ENCODE measurements at places on chromosomes 11 and 22.

- no peak for DNase-seq
Observed at GRCh38 chr22:29116397-29117123, 43.7 kb downstream of the KREMEN1 start.

- no peak for DNase-seq
Observed at GRCh38 chr11:132719684-132720083, 812.6 kb downstream of the OPCML start.

- DNase-seq: no peak
Observed at GRCh38 chr11:2580061-2580421, 119.8 kb downstream of the KCNQ1OT1 start.

DNA sequence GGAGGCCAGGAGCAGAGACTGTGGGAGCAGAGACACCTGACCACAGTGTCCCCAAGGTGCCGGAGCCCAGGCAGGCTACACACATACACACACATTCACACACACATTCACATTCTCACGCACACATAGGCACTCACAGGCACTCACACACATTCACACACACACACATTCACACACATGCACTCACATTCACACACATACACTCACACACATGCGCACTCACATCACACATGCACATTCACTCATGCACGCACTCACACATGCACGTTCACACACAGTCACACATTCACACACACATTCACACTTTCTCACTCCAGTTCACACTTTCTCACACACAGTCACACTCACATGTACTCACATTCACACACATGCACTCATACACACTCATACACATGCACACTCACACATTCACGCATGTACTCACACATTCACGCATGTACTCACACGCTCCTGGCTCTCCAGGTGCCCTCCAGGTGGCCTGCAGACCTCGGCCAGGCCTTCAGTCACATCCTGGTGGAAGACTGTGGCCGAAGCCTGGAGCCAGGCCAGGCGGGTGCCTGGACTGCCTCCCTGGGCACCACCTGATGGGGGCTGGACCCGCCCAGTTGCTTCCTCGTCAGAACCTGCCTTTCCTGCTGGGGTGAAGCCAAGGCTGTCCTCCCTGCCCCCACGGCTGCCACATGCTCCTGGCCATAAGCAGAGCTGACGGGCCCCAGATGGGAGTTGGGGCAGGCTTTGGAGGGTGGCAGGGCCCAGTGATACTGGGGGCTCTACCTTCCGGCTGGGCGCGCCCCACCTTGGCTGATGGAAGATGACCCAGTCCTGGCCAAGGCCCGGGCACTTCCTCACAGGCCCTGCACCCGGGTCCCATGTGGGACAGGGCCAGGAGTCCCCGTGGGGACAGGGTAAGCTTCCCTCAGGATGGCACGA lies 89.5 kb downstream of the WNT7B start:
- no peak for DNase-seq

DNA sequence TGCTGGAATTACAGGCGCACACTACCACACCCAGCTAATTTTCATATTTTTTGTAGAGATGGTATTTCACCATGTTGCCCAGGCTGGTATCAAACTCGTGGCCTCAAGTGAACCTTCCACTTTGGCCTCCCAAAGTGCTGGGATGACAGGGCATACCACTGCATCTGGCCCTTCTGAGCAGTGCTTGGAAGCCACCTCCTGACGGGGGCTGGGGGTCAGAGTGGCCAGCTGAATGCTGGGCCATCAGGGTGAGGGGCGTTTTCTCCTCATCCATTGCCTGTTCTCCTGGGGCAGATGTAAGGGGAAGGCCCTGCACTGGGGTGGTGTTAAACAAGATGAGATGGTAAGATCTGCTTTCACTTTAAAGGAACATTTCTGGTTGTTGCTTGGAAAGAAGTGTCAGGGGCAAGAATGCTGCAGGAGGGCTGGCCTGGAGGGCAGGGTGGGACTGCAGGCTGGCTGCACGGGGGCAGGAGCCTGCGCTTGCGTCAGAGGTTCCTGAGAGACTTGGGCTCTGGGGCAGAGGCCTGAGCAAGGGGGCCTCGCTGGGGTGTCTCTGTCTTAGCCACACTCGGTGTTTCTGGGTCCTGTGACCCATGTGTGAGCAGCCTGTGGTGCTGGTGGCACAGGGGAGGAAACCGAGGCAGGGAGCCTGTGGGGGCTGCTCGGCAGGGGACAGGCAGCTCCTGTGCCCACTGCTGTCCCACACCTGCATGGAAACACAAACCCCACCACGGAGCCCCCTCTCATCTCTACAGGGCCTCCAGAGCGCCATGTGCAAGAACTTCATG lies 17.2 kb downstream of the DGCR6L start:
- DNase-seq: no peak

GRCh38 chr11:96207459-96208449 lies 135.2 kb downstream of the MAML2 start:
- no peak for DNase-seq

DNA sequence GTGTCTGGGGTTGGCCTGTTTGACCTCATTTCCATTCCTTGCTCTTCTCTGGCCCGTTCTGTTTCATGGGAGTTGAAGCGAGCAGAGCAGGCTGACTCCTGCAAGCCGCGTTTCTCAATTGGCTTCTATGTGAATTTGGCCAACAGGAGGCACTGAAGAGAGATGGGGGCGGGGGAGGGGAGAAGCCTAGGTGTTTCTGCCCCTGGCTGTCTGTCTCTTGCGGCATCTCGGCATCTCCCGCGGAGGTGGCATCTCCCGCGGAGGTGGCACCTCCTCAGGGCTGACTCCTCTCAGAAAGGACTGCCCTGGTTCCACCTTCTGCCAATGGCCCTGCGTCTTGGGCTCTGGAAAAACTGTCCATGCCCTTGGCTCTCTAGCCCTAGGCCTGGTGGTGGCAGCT lies 125.6 kb upstream of the CSNK2A3 start:
- no peak for DNase-seq

DNA sequence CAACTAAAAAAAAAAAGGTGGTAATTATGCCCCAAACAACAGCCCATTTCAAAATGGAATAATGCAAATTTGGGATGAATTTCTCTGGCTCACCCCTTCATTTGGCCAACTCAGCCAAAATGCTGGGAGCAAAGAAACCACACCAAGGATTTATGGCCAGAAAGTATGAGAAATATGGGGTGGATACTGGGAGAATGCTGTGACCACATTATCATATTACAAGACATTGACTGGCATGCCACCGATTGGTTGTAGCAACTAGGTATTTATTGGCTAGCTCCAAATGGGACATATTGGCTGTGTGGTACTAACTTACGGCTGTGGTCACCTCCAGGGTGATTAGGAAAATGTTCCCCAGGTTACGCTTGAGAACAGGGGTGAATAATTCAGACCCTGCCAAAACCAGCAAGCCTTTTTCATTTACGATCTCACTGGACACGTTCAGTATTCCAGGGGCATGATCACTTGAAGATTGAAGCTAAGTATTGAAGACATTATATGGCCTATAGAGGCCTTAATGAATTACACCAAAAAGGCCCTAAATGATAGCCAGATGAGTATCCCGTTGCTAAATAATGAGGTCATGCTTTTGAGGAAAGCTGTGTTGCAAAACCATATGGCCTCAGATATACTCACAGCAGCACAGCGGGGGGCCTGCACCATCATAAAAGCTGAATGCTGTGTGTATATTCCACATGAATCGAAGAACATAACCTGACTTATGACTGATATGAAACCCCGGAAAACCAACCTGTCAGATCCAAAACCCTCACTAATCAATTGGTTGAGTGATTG lies 3.8 kb upstream of the FDX1 start:
- no peak for DNase-seq

DNA sequence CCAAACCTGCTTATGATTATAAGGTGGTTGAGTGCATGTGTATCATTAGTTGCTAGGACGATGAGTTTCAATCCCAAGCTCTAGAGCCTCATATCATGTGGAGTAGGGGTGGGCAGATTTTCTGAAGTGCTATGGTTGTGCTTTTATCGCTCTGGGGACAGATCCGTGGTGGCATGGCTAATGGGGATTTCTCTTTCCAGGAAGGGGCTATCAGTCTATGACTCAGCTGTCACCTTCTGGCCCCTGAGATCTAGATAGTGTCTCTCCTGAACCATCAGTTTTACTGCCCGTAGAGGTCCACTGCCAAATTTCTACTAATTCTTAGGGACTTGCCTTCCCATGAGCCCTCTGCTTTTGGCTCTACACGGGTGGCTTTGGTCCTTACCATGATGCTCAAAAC lies 51.8 kb downstream of the FDX1 start:
- no peak for DNase-seq

GRCh38 chr11:47641600-47642098 lies 710 bp downstream of the MTCH2 start:
- DNase-seq: no peak

DNA sequence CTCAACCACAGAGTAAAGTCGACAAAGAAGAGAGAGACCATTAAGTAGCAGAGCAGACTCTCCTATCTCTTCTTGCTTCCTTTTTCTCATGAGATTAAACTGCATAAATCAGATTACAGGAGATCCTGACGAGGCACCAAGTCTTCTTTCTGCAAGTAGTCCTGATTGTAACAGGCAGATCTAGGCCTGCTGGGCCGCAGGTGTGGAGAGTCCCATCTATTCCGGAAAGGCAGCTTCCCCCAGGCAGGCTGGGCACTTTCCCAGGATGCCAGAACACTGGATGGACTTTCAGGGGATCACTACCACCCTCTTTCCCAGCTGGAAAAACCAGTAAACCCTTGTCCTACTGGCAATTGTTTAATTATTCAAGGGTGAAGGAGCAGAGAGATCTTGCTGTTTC lies 173.0 kb upstream of the CADM1 start:
- DNase-seq: no peak

DNA sequence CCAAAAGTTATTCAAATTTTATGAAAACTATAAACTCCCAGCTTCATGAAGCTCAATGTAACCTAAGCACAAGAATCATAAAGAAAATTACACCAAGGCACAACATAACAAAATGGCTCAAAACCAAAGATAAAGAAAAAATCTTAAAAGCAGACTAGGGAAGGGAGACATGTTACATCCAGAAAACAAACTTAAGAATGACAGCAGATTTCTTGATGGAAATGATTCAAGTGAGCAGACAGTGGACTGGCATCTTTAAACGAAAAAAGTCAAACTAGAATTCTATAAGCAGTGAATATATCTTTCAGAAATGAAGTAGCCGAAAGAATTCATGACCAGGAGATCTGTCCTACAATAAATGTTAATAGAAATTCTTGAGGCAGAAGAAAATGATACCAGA lies 75.6 kb downstream of the SHANK2 start:
- DNase-seq: no peak

DNA sequence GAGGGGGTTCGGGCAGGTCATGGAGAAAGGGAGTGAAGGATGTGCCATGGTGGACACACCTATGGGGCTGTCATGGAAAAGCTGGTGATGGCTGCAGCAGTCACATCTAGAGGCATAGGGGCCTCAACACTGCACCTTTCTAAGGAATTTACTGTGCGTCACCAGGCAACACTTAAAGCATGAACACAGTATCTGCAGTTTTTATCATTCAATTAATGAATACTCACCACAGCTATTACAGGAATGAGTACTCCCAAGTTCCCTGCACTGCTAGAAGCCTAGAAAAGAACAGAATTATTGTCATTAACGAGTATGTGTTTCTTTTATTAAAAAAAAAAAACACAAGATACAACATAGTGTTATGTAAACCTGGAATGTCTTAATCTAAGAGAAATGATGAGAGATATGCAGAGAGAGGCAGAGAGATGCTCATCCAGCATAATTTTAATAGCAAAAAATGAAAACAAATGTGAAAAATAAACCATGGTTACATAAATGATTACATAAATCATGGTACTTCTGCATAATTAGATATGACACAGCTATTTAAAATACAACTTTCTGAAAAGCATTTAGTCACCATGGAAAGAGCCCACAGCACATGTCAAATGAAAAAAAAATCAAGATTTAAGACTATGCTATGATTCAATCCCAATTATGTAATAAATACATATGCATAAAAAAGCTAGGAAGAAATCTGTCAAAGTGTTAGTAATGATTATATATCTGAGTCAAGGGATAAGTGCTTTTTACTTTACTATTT lies 19.2 kb downstream of the SERPIND1 start:
- DNase-seq: no peak

DNA sequence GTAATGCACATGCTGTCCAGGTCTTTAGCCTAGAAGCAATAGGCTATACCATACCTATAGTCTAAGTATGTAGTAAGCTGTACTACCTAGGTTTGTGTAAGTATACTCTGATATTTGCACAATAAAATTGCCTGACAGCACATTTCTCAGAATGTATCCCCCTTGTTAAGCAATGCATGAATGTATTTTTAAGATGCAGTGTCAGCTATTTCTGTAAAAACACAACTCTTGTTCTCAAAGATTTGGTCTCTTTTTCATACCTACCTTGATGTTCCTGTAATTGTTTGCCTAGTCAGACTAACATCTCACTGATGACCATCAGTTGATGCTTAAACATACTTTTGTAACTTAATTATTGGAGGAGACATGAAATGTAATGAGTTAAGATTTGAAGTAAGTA lies 619.9 kb downstream of the CNTN5 start:
- no peak for DNase-seq

- DNase-seq: no peak
Observed at GRCh38 chr22:44805711-44806110, 53.3 kb downstream of the ARHGAP8 start.

GRCh38 chr11:66316849-66317251 lies at the start of gene CD248:
TSS of gene CD248 (minus strand) at chr11:66317044. CDS start at chr11:66317027, 17 bp downstream.
- no peak for DNase-seq

DNA sequence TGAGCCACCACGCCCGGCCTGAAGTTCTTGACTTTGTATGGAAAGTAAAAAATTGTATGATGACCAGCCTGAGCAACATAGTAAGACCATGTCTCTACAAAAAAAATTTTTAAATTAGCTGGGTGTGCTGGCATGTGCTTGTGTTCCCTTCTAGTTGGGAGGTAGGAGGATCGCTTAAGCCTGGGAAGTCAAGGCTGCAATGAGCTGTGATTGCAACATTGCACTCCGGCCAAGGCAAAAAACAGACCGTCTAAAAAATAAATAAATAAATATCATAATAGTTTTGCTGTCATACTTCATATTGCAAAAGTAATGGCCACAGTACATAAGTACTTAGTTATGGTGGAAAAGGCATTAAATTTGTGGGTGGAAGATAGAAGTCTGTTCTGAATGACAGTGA lies 3.4 kb downstream of the AGBL2 start:
- no peak for DNase-seq

DNA sequence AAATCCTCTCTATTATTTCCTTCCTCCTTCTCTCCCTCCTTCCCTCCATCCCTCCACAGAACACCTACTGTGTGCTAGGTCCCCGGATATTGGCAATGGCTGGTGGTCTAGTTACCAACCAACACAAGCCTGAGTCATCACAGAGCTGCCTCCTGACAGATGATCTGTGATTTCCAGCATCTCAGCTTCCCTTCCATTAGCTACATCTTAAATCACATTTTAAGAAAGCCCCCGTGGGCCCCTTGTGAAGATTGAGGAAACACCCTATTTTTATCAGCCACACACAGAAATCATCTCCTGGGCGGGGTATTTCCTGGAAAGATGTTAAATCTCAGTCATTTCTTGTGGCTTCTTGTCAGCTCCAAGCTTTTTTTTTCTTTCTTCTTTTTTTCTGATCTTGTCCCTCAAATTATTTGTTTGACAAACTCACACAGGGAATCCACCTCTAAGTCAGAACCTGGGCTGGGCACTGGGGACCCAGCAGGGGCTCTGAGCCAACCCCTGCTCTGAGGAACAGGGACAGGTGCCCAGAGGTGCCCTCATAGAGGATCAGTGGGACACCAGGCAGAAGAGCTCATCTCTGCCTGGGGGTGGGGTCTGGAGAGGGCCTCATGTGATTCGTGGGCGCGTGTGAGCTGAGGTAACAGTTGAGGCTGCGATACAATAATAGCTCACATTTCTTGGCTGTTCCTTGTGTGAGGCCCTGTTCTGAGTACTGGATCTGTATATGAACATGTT lies 42.4 kb downstream of the CACNA1I start:
- no peak for DNase-seq
